ENCODE measurements at places on chromosomes 11 and 22. TPM values are rescaled to one million over a fixed set of nuclear protein-coding genes. Genes with fewer than 3 reads are reported as not detected.

GRCh38 chr11:7348432-7349304 lies 97.0 kb downstream of the SYT9 start:
- H3K36me3 ChIP-seq = no peaks in the 10 kb centered on the region
- DNase-seq = no peak
- H3K4me3 ChIP-seq = no peak overlapping the region
- no peaks in the 10 kb centered on the region for H3K27me3 ChIP-seq
- H3K27ac ChIP-seq = no peak overlapping the region
- no peaks in the 10 kb centered on the region for H3K4me1 ChIP-seq

MDK gene
- 23.1 TPM for total RNA-seq

GRCh38 chr11:126853732-126854131 lies 146.8 kb downstream of the KIRREL3 start:
- H3K4me3 ChIP-seq = no peak overlapping the region
- no peak overlapping the region for H3K27ac ChIP-seq
- H3K36me3 ChIP-seq = no peaks in the 10 kb centered on the region
- H3K27me3 ChIP-seq = no peaks in the 10 kb centered on the region

DNA sequence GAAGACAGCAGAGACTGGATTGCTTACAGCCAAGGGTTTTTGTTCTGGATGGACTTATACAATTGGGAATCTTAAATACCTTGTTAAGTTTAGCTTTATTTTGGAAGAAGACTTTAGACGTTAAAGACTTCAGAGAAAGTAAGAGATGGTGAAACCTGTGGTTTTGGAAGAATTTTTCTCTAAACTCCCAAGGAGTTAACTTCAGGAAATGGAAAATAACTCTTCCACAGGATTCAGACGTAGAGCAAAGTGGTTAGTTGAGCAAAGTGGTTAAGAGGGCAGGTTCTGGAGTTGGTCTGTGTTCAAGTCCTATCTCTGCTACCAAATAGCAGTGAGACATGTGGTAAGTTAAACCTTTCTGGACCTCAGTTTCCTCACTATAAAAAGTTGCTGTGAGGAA lies 12.8 kb downstream of the PITPNB start:
- peak overlapping the region; percentile 37 for H3K27ac ChIP-seq
- H3K4me1 ChIP-seq = peaks cover 6% of the 10 kb centered on the region
- H3K36me3 ChIP-seq = peaks cover 32% of the 10 kb centered on the region
- no peak overlapping the region for H3K4me3 ChIP-seq
- no peaks in the 10 kb centered on the region for H3K27me3 ChIP-seq
